ENCODE measurements at places on chromosomes 4 and X.
A peak's percentile ranks its signal among the peaks of the same experiment; 100 is the strongest.

DNA sequence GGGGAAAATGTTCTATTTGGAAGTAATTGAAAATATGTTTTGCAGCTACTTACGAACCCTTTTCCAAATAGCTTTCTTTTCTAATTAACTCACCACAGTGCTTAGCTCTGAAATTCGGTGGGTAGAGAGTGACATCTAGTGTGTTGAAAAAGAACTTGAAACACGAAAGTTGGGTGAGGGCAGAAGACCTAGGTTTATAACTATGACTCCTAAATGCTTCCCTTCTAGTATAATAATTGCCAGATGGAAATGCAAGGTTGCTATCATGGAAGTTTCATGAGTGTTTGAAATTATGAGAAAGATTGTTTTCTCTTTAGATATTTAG, 77.3 kb upstream of the NOCT start:
- DNase-seq = peak; percentile 15

GRCh38 chrX:1351981-1352714, 15.6 kb downstream of the IL3RA start:
- DNase-seq = no peak

DNA sequence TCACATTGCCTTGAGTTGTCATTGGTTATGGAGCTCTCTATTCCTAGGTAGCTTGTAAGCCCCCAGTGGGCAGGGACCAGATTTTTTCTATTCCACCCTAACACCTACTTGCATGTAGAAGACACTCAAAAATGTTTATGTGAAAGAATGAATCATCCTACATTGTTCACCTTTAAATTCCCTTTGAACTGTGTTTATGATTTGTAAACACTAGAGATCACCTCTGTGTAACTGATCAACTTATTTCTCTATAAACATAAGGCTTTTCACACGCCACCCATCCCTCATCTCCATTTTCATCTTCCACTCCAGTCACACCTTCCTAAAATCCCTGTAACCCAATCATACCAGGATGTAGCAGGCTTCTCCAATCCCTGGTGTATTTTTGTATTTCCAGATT, 142.6 kb upstream of the LEF1 start:
- DNase-seq = no peak

GRCh38 chrX:111886678-111887077, 10.7 kb downstream of the TRPC5OS start:
- no peak for DNase-seq

DNA sequence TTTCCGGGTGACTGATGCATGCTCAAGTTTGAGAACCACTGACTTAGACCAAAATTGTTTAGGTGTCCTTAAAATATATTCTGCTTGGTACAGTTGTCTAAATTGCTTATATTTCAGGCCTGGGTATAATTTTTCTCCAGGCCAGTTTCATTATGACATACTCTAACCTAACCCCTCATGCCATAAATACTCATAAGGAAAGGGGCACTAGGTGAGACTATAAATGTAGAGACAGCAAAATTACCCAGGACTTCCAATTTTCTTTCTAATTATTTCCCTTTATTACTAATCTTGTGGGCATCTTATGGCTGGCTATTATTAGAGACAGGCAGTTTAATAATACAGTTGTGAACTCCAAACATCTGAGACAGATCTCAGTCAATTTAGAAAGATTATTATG, 150.2 kb downstream of the RRAGB start:
- DNase-seq = no peak

- no peak for DNase-seq
These were observed 1124.2 kb downstream of the PCDH7 start for GRCh38 chr4:31844350-31844749.

- DNase-seq = no peak
These were observed 91.1 kb upstream of the NKX1-1 start for GRCh38 chr4:1497189-1497801.

DNA sequence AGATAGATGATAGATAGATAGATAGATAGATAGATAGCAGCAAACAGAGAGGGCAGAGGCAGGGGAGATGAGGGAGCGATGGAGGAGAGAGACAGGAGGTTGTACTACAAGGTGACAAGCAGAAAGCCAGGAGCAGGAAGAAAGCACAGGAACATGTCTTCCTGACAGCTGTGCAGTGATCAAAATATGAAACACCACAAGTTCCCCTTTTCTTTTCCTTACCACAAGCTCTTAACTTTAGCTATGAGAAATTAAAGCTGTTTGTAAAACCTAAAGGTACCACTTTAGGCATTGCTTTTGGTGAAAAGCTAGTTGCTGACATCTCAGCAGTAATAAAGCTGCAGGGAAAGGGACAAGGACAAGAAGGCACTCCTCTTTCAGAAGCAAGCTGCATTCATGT, 9.1 kb upstream of the MAGED4B start:
- DNase-seq = no peak

- no peak for DNase-seq
These were observed 4.9 kb upstream of the BEX4 start for GRCh38 chrX:103210056-103210455.

GRCh38 chrX:150238632-150239382, 124.3 kb upstream of the MAMLD1 start:
- no peak for DNase-seq

- no peak for DNase-seq
These were observed 21.6 kb downstream of the PCDH18 start for GRCh38 chr4:137510557-137511265.

GRCh38 chr4:18155067-18156041, 133.8 kb upstream of the LCORL start:
- no peak for DNase-seq

DNA sequence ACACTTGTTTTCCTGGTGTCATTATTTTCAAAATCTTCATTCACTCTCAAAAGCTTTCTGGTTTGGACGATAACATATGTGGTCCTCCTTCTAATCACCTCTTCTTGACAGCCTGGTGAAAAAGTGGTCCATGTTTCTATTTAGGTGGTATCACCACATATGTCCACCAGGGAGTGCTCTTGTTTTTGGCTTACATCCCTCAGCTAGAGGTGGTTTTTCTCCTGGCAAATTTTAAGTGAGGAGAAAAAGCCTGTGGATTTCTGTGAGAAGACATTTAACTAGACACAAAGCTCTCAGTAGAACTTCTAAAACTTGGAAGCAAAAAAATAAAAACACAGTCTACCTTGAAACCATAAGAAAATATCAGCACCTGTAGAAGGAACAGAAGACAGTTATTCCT, 58.0 kb upstream of the FRMPD4 start:
- no peak for DNase-seq
